ENCODE measurements at places on chromosomes 12 and 14. TPM values are rescaled to one million over a fixed set of nuclear protein-coding genes. Genes with fewer than 3 reads are reported as not detected.

DNA sequence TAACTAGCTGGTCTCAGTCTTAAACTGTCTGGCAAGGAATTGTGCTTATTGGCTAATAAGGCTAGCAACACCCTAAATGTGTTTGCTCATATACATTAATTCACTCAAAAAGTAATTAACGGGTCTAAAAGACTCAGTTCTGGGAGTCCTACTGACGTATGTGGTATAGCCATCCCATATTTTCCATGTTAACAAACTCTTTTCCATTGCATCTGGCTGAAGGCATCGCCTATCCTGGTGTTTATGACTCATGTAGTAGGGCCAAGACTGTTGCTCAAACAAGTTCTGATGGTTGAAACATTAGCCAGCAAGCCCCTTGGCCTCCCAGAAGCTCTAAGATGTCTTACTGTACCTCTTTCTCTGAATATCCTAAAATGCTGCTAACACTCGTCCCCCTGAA, 98.5 kb downstream of the PHLDA1 start:
- H3K4me3 ChIP-seq: no peak overlapping the region
- peaks cover 44% of the 10 kb centered on the region for H3K4me1 ChIP-seq
- no peaks in the 10 kb centered on the region for H3K27me3 ChIP-seq
- peaks cover 3% of the 10 kb centered on the region for H3K36me3 ChIP-seq

DNA sequence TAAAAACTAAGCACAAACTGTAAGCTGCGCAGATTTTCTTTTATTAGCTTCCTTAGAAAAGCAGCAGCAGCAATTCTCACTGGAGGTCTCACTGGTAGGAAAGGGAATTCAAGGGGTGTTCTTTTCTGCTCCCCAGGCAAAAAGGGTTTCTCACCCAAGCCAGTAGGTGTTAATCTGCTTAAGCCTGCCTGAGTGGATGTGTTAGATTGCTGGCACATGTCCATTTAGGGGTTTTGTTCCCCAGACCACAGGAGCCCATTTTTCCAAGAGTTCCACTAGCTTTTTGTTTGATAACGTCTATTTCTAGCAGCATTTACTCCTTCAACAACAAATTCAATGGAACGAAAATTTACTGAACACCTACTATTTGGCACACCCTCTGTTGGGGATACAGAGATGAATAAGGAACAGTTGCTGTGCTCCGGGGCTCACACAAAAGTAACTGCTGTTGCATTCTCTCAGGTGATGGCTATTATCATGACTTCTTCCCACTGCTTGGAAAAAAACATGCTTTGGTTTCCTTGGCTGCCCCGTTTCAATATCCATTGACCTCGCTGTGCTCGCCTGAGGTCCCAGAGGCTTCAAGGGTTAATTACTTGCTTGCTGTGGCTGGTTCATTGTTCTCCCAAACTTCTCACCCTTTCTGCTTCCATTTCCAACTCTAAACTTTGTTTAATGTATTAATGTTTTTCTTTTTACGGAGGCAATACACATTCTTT, 31.1 kb upstream of the RIC8B start:
- no peak for DNase-seq
- H3K4me1 ChIP-seq: peaks cover 6% of the 10 kb centered on the region
- H3K27me3 ChIP-seq: peaks cover 29% of the 10 kb centered on the region
- H3K27ac ChIP-seq: no peak overlapping the region

- DNase-seq: no peak
- peaks cover 4% of the 10 kb centered on the region for H3K4me1 ChIP-seq
- no peak overlapping the region for H3K4me3 ChIP-seq
- H3K27ac ChIP-seq: peak overlapping the region; percentile 39
- H3K27me3 ChIP-seq: no peaks in the 10 kb centered on the region
Measured at GRCh38 chr12:55955344-55955743, 10.5 kb downstream of the PMEL start.

Gene STON2
- total RNA-seq: not detected

Gene GALNT8
- 1.2 TPM for total RNA-seq

Gene CRY1
- 26.0 TPM for total RNA-seq
